Cortex of kidney (tissue), 1 donor: ENCODE measurements at places on chromosomes 1 and 21.

DNA sequence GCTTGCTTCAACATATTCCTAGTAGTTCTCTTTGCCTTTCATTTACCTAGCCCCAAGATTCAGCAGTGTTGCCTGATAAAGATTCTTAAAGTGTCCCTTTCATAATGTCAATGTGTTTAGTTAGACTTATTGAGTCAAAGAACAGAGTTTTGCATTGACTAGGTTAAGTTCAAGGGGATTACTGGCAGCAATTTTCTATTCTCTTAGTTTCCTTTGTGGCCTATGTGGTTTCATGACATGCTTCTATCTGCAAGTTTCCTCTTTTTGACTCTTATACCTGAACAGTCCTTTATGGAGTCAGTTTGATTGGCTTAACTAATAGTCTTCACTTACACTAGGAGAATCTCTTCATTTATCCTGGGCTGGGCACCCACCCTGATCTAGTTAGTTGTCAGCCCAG is 151.3 kb downstream of the ADGRL4 start:
- DNase-seq: no peak

DNA sequence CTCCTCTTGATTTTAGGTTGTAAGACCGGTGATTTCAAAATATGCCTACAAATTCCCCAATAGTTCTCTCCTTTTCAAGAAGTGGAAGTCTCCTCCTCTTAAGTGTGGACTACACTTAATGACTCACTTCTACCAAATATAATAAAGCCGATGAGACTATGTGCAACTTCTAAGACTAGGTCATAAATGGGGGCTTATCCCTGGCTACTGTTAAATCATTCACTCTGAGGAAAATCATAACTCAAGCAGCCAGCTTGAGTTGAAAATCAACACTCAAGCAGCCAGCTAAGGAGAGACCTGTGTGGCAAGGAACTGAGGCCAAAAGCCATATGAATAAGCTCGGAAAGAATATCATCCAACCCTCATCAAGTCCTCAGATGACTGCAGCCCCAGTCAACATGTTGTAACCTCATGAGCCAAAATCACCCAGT is 49.6 kb upstream of the PSMG1 start:
- no peak for DNase-seq

- DNase-seq: no peak
Measured at GRCh38 chr1:229229137-229229720, 41.7 kb upstream of the RAB4A start.

GRCh38 chr1:27521861-27522431 is 32.0 kb upstream of the WASF2 start:
- DNase-seq: no peak

DNA sequence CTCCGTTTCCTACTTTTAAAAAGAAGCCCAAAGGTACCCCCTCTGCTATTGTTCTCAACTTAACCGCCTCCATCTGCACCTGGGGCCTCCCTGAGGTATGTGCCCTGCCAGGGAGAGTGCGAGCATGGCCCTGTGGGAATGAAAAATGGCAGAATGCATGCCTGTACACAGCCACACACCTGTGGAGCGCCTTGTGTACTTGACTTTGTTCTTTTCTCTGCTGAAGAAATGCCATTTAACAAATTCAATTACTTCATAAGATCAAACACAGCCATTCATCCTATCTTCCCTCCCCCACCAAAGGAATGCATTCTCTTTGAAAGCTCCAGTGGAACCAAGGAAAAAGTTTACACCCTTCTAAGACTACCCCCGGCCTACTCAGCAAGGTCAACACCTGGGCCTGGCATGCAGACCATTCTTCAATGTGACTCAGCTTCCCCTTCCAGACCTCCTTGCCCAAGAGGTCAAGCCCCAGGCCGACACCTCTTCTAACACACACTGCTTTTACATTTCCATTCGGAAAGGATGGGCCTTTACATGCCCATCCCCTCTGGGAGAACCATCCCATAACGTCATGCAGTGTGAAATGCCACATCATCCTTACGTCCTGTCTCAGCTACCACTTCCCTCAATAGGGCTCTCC is 123.7 kb downstream of the SMYD2 start:
- no peak for DNase-seq
